ENCODE measurements at places on chromosomes 2 and 18. TPM values are rescaled to one million over a fixed set of nuclear protein-coding genes. Genes with fewer than 3 reads are reported as not detected.
A peak's percentile ranks its signal among the peaks of the same experiment; 100 is the strongest.

LIMS4 gene
- 55.6 TPM for total RNA-seq

NT5C1B gene
- not detected for total RNA-seq

NDUFAF7 gene
- total RNA-seq: 14.7 TPM

GAL3ST2 gene
- 0.64 TPM for total RNA-seq

WNT6 gene
- total RNA-seq: 1.3 TPM

ASXL2 gene
- total RNA-seq: 17.8 TPM

RAMP1 gene
- 33.6 TPM for total RNA-seq

DNA sequence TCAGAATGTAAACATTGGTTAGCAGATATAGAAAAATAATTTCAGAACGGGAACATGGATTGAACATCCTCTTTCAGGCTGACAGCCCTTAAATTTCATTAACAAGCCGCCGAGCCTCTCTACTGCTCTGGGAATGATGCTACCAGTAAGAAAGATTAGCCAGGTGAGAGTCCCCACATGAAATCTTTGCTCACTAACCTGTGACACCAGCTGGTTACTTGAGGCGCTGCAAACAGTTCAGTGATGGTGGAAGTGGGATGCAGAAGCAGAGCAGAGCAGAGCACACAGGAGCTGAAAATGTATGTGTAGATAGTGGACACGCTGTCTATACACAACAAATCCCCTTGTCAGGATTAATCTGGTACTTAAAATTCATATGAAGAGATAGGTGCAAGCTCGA is 721.1 kb downstream of the DPP10 start:
- H3K36me3 ChIP-seq: no peaks in the 10 kb centered on the region
- H3K27ac ChIP-seq: no peak overlapping the region
- no peaks in the 10 kb centered on the region for H3K4me1 ChIP-seq
- no peak overlapping the region for H3K4me3 ChIP-seq

GRCh38 chr2:143575340-143575739 is 446.1 kb downstream of the ARHGAP15 start:
- no peak for DNase-seq
- H3K27me3 ChIP-seq: no peaks in the 10 kb centered on the region
- H3K4me1 ChIP-seq: no peaks in the 10 kb centered on the region
- H3K36me3 ChIP-seq: no peaks in the 10 kb centered on the region
- H3K27ac ChIP-seq: no peak overlapping the region
- H3K4me3 ChIP-seq: no peak overlapping the region

DNA sequence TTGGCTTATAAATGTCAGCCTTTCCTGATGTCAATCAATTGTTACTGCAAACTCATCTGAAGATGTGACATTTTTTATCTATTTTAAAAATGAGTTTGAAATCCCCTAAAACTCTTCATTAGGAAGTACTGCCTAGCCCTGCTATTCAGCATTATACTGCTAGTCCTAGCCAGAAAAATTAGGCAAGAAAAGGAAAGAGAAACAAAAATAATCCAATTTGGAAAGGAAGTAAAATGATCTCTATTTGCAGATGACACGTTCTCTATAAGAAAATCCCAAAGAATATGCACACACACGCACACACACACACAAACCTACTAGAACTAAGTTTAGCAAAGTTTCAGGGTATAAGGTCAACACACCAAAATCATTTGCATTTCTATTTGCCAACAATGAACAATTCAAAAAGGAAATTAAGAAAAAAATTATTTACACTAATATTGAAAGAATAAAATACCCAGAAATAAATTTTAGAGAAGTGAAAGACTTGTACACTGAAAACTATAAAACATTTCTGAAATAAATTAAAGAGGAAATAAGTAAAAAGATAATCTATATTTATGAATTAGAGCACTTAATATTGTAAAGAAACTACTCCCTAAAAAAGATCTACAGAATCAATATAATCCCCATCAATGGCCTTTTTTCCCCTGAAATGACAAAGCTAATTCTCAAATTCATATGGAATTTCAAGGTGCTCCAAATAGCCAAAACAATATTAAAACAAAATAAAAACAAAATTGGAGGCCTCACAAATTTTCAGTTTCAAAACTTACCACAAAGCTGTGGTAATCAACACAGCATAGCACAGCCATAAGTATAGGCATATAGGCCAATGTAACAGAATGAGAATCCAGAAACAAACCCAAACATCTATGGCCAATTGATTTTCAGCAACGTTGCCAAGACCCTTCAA is 433.7 kb upstream of the TRIB2 start:
- no peak overlapping the region for H3K27ac ChIP-seq
- no peak overlapping the region for H3K4me3 ChIP-seq
- no peak for DNase-seq
- no peaks in the 10 kb centered on the region for H3K36me3 ChIP-seq

- DNase-seq: no peak
- no peaks in the 10 kb centered on the region for H3K4me1 ChIP-seq
- no peaks in the 10 kb centered on the region for H3K36me3 ChIP-seq
- no peak overlapping the region for H3K27ac ChIP-seq
- no peaks in the 10 kb centered on the region for H3K27me3 ChIP-seq
Observed at GRCh38 chr18:1438967-1439366, 534.3 kb downstream of the ADCYAP1 start.

DNA sequence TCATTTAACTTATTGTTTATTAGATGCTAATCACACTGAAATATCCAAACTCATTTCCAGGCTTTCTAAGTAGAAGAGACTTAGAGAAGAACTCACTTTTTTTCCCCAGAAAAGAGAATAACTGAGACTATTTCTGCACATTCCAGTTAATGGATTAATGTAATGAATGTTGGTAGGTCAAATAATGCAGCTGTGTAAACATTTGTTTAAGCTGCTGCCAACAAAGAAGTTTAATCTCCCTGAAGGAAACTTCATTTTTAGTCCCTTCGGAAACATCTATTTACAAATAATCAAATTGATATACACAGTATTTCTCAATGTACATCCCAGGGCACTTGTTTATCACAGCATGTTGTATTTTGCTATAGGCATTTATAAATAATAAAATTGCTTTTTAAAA is 126.9 kb downstream of the KCNS3 start:
- no peak overlapping the region for H3K4me3 ChIP-seq
- DNase-seq: no peak
- H3K4me1 ChIP-seq: no peaks in the 10 kb centered on the region
- no peaks in the 10 kb centered on the region for H3K27me3 ChIP-seq
- no peak overlapping the region for H3K27ac ChIP-seq
- H3K36me3 ChIP-seq: no peaks in the 10 kb centered on the region

GRCh38 chr2:131127076-131127475 is 21.9 kb downstream of the PLEKHB2 start:
- no peaks in the 10 kb centered on the region for H3K36me3 ChIP-seq
- DNase-seq: no peak
- no peaks in the 10 kb centered on the region for H3K4me1 ChIP-seq
- H3K27me3 ChIP-seq: no peaks in the 10 kb centered on the region
- H3K27ac ChIP-seq: no peak overlapping the region

DNA sequence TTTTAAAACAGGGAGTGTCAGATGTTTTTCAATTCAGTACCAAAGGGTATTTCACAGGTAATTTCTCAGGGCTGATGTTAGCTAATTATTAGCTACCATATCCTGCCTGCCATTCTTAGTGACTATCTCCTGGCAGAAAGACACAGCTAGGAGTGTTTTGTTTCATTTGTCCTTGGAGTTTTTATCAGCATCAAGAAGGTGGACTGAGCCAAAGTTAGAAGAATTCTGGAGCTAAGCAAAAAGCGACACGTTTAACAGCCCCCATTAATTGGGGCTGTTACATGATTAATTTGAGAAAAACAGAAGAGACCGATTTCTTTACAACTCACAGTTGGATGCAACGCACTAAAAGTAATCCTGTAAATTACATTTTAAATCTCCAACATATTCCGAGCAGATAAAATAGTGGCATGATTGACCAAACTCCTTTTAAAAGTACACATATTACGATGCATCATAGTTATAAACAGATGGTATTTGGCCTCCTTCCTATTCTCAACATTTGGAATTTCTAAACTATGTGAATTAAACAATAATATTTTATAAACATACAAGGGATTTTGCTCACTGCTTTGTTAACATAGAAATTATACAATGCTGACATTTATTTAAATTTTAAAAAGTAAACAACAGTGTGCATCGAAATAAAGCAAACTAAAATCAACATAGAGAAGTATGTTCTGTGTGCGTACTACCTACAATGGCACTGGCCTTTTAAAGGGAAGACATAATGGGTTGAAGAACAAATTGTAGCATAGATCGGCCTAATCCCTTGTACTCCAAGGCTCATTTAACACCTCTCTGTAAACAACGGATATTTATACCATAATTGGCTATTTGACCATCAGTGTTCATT is 585.1 kb downstream of the ZEB2 start:
- DNase-seq: no peak
- no peak overlapping the region for H3K4me3 ChIP-seq
- H3K27me3 ChIP-seq: no peaks in the 10 kb centered on the region
- H3K4me1 ChIP-seq: peaks cover 7% of the 10 kb centered on the region

DNA sequence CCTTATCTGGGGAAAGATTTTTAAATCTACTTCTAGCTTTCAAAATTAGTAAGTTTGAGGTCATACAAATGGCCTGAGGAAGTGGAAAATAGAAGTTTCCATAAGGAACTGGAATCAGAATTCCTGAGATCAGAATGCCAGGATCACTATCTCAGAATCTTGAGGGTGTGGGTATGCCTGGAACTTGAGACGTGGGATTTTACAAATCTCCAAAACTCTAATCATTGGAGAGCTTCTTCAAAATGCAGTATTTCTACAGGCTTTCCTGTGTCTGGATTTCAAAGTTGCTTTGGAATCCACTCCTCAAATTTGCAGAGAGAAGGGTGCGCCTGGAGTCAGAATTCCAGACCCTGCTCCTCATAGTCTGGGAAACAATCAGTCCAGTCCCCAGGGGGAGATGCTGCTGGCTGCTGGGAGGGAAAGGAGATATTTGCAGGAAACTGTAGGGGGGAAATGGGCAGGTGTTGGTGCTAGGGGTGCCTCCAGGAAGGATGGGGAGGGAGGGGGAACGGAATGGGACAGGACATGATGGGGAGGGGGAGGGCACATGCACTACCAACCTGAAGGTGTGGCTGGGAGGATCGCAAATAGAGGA is 31.0 kb upstream of the CATIP start:
- peaks cover 9% of the 10 kb centered on the region for H3K4me1 ChIP-seq
- H3K36me3 ChIP-seq: no peaks in the 10 kb centered on the region
- H3K27me3 ChIP-seq: no peaks in the 10 kb centered on the region
- H3K27ac ChIP-seq: no peak overlapping the region
- no peak for DNase-seq

GRCh38 chr18:45227001-45227742 is 388.1 kb upstream of the SLC14A2 start:
- no peaks in the 10 kb centered on the region for H3K36me3 ChIP-seq
- no peak overlapping the region for H3K4me3 ChIP-seq
- no peaks in the 10 kb centered on the region for H3K4me1 ChIP-seq
- H3K27ac ChIP-seq: no peak overlapping the region
- H3K27me3 ChIP-seq: no peaks in the 10 kb centered on the region

DNA sequence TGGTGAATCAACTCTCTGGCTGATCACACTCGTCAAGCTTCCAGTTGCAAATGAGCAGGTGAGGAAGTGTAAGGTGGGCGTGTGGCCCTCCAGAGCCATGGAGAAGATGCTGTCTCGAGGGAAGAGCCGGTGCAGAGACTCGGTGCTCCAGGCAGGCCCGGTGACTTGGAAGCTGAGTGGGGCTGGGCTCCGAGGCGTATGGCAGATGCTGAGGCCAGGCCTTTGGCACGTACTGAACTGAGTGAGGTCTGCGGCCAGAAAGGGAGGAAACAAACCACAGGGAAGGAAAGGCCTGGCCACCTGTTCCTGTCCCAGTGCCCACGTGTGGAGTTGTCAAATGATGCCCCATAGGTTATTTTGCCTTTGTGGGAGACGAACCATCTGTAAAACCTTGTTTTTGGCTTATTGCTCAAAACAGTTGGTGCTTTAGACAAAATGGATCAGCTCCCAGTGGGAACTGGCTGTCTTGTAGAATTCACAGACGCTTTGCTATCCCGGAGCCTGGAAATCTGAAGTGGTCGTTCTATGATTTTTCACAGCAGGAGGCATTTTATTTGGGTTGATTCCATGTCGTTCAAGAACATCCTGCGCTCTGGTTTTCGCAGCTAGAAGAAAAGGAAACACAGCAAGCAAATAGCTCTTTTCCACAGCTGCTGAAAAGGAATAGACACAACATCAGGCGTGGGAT is 117.5 kb upstream of the TMEM18 start:
- no peaks in the 10 kb centered on the region for H3K36me3 ChIP-seq
- DNase-seq: peak; percentile 73
- no peaks in the 10 kb centered on the region for H3K27me3 ChIP-seq
- peaks cover 7% of the 10 kb centered on the region for H3K4me1 ChIP-seq
- H3K4me3 ChIP-seq: no peak overlapping the region

- no peak overlapping the region for H3K4me3 ChIP-seq
- no peaks in the 10 kb centered on the region for H3K36me3 ChIP-seq
- no peaks in the 10 kb centered on the region for H3K27me3 ChIP-seq
- H3K4me1 ChIP-seq: peaks cover 10% of the 10 kb centered on the region
Observed at GRCh38 chr2:54629914-54630857, 93.3 kb upstream of the EML6 start.

- H3K27ac ChIP-seq: no peak overlapping the region
- no peaks in the 10 kb centered on the region for H3K36me3 ChIP-seq
- H3K27me3 ChIP-seq: no peaks in the 10 kb centered on the region
- no peak for DNase-seq
- no peaks in the 10 kb centered on the region for H3K4me1 ChIP-seq
- no peak overlapping the region for H3K4me3 ChIP-seq
Observed at GRCh38 chr2:216626168-216626874, 6.9 kb upstream of the IGFBP2 start.

- H3K27me3 ChIP-seq: no peaks in the 10 kb centered on the region
- H3K36me3 ChIP-seq: no peaks in the 10 kb centered on the region
- no peaks in the 10 kb centered on the region for H3K4me1 ChIP-seq
- no peak overlapping the region for H3K27ac ChIP-seq
- H3K4me3 ChIP-seq: no peak overlapping the region
- no peak for DNase-seq
Observed at GRCh38 chr18:54696616-54697293, 105.7 kb downstream of the DYNAP start.

- no peaks in the 10 kb centered on the region for H3K27me3 ChIP-seq
- H3K4me3 ChIP-seq: no peak overlapping the region
- H3K4me1 ChIP-seq: no peaks in the 10 kb centered on the region
- H3K27ac ChIP-seq: no peak overlapping the region
- H3K36me3 ChIP-seq: no peaks in the 10 kb centered on the region
Observed at GRCh38 chr18:25453556-25454269, 101.7 kb upstream of the ZNF521 start.

GRCh38 chr18:78974115-78974761 is 5.4 kb upstream of the SALL3 start:
- H3K27me3 ChIP-seq: no peaks in the 10 kb centered on the region
- H3K4me3 ChIP-seq: no peak overlapping the region
- peaks cover 3% of the 10 kb centered on the region for H3K4me1 ChIP-seq
- no peaks in the 10 kb centered on the region for H3K36me3 ChIP-seq

GRCh38 chr2:128568106-128568505 is 249.4 kb upstream of the HS6ST1 start:
- no peaks in the 10 kb centered on the region for H3K27me3 ChIP-seq
- no peak overlapping the region for H3K4me3 ChIP-seq
- no peaks in the 10 kb centered on the region for H3K4me1 ChIP-seq
- no peak for DNase-seq
- H3K27ac ChIP-seq: no peak overlapping the region

GRCh38 chr2:71575966-71576365 is 122.6 kb downstream of the DYSF start:
- no peaks in the 10 kb centered on the region for H3K4me1 ChIP-seq
- no peak overlapping the region for H3K27ac ChIP-seq
- no peaks in the 10 kb centered on the region for H3K27me3 ChIP-seq
- H3K36me3 ChIP-seq: no peaks in the 10 kb centered on the region
- no peak for DNase-seq
- no peak overlapping the region for H3K4me3 ChIP-seq

GRCh38 chr18:9753846-9754245 is 45.7 kb downstream of the RAB31 start:
- H3K36me3 ChIP-seq: no peaks in the 10 kb centered on the region
- H3K27me3 ChIP-seq: no peaks in the 10 kb centered on the region
- peaks cover 12% of the 10 kb centered on the region for H3K4me1 ChIP-seq
- no peak overlapping the region for H3K27ac ChIP-seq
- DNase-seq: no peak
- no peak overlapping the region for H3K4me3 ChIP-seq

Data from ovary (tissue), 10 donors.